ENCODE measurements at places on chromosomes 16 and 17. TPM values are rescaled to one million over a fixed set of nuclear protein-coding genes. Genes with fewer than 3 reads are reported as not detected.

DNA sequence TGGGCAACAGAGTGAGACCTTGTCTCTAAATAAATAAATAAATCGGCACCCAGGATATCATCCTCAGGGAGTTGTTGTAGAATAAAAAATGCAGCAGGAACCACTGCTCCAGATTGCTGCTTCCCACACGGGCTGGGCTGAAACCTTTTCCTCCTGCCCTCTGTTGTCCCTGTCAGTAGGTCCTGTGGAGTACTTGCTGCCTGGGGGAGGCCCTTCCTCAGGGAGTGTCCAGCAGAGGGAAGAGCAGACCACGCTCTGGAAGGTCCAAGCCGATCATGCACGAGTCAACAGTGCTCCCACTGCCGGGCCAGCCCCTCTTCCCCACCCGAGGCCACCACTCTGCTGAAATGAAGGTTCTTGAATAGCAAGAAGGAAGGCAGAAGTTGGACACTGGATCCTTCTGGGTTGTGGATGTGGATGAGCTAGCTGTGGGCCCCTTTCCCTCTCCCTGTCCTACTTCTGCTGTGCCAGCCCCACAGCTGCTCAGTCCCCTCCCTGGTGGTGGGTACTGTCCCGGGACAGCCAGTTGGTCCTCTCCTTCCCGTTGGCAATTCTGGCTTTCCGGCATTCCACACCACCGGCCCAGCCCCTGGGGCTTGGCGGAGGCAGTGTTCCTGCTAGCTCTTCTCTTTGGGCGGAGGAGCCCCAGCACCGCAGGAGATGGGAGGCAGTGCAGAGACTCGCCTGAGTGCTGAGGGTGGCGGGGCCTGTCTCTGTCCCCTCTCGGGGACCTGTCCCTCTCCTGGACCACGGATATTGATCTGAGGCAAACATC, 10.8 kb downstream of the CDK5R1 start:
- no peak for DNase-seq

Gene ZNF263
- 54.7 TPM for polyA plus RNA-seq

DNA sequence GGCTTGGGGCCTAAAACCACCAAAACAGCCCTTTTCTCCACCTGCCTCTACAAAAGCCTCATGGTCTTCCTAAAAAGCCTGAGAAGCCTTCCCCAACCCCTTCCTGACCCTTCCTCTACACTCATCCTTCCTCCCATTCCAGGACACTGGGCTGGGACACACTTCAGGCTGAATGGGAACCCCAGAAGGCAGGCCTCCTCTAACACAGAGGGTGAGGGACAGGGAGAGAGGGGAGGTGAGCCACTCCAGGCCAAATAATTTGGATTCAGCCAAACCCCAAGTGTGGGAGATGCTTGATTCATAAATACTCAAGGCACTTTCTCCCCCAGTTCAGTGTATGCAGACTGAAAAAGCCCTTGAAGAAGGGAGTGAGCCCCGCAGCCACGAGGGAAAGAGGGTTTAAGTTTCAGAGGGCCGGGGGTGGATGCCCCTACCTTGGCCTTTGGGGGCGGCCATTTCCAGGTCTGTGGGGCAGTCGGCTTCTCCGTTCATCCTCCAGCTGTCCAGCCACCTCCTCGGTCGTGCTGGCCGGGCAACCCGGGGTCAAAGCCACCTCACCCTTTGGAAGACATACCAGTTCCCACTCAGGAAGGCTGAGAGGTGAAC, 1.6 kb downstream of the UBTF start:
- DNase-seq = no peak

- no peak for DNase-seq
These were observed 20.3 kb downstream of the PITPNM3 start for GRCh38 chr17:6536053-6536452.

DNA sequence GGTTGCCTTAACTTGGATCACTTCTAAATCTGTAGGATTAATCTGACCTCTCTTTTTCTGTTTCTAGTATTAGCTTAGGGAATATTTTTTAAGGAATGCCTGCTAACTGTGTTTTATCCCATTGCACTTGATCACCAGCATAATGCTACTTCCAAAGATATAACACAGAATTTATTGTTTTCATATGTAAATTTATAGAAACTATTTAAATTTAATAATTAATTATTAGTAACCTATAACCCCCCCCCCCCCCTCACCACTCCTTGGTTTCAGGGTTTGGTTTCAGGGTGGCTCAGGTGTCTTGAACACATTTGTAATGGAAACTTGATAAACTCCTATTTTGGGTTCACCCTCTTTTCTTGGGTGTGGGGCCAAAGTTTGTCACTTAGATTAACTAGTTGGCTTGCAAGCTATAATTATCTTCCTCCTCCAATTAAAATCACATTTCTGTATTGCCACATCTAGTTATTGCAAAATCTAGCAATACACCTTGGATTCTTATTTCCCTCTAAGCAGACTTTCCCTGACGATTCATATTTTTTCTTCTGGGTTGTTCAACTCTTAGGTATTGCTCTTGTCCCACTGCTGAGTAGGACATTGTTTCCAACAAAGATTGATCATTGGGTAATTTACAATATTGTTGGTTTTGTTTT, 18.3 kb downstream of the KRT12 start:
- no peak for DNase-seq

- DNase-seq = no peak
These were observed 2.3 kb upstream of the PHF12 start for GRCh38 chr17:28953444-28954118.

Gene ENPP7
- polyA plus RNA-seq = not detected

Gene PPY
- polyA plus RNA-seq = 1.7 TPM

GRCh38 chr17:82668631-82669099, 20.4 kb upstream of the WDR45B start:
- no peak for DNase-seq

Gene C16orf96
- polyA plus RNA-seq = 0.54 TPM

- no peak for DNase-seq
These were observed 28.3 kb downstream of the ZNF276 start for GRCh38 chr16:89749637-89750036.

Gene SSTR5
- polyA plus RNA-seq = not detected

DNA sequence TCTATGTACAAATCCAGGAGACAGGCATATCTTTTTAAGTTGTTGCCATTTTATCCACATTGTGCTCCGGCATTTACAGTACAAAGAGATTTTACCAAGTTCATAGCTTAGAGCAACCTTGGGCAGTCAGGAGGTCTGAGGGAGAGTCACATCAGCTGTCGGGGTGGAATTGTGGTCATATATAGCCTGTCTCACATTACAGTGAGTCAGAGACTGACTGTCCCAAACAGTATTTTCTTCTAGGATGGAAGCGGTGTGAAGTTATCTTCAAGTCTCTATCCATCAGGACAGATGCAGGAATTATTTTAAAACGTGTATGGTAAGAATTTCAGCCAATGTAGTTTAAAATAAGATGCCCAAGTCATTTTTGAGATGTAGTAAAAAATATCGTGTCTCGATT, 53.0 kb downstream of the GPRC5B start:
- no peak for DNase-seq

Gene LRRC75A
- 5.7 TPM for polyA plus RNA-seq

DNA sequence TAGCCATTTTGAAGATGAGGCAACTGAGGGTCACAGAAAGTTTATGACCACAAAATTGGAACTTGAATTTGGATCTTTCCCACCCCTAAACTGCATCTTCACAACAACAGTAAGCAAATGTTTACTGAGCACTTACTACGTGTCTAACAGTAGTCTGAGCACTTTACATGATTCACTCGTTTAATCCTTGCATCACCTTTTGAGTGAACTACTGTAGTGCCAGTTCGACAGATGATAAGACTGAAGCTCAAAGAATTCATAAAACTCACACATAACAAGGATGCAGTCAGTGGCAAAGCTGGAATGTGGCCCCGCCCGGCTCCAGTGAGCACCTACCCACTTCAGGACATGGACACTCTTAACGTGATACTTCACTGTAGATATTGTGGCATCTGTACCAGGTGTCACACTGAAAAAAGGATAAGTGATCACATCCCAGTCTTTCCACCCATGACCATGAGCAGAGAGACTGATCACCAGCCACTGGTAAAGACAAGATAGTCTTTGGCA, 36.0 kb upstream of the HLF start:
- no peak for DNase-seq

DNA sequence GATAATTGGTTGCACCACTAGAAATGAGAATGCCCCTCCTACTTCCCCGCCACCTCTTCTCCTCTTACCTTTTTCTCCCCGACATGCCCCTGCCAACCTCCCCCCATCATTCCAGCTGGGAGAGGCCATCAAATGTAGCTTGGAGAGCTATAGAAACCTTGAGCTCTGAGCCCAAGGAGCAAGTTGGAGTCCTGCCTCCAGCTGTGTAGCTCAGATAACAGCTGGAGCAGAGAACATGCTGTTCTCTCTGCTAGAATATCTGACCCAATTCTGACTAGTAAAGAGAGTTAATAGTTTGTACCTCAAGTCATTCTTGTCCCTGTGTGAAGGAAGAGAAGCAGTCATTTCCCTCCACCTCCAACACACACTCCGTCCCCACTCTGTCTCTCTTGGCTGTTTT, 490.3 kb downstream of the MAF start:
- DNase-seq = no peak

- DNase-seq = peak; percentile 20
These were observed 41.7 kb downstream of the DNAH17 start for GRCh38 chr17:78535273-78536197.

DNA sequence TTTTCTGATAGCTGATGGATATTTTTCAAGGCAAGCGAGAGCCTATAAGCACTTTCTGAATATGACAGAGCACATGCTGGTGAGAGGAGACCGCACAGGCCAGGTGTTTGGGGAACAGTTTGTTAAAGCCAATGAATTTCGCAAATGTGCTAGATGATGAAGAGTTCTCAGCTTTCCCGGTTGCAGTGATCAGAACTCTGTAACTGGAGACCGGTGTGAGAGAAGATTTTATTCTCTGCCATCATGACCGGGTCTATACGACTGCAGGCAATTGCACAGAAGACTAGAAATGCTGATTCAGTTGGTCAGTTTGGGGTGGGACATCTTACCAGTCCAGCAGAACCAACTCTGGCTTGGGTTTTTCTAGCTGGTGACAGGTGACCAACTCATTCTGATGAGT, 25.4 kb downstream of the SMTNL2 start:
- DNase-seq = no peak

DNA sequence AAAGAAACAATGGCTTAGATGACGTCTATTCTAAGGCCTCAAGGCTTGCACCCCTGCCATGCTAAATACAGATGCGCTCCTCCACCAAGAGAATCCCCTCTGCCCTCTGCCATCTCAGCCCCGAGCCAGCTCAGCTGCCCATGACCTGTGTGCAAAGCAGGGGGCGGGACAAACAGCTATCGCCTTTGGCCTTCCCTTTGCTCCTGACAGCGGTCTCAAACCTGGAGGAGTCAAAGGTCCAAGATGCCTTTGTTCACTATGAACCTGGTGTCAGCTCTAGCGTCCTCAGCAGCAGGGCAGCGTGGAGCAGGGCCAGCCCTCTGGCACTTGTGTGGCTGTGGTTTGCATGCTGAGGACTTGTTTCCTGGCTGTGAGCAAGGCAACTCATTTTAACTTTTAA, 12.3 kb downstream of the SLX4 start:
- DNase-seq = no peak

Gene CD68
- 32.3 TPM for polyA plus RNA-seq

Gene EFCAB13
- polyA plus RNA-seq = 12.7 TPM

- DNase-seq = peak; percentile 10
These were observed 225.9 kb upstream of the PMFBP1 start for GRCh38 chr16:72397876-72398275.

Gene C17orf113
- 3.8 TPM for polyA plus RNA-seq

DNA sequence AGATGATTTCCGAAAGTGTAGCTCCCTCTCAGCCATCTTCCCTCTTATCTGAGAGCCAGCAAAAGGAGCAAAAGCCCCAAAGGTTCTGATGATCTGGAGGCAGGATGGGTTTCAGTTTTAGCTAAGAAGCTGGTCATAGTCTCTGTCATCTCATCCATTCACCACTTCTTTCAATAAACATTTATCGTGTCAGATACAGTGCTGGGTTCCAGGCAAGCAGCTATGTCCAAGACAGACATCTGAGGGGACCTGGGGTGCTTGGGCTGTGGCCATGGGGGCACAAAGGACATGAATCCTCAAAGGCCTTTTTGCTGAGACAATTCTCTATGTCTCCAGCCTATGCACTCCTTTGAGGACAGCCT, 1.0 kb upstream of the ETV4 start:
- no peak for DNase-seq

DNA sequence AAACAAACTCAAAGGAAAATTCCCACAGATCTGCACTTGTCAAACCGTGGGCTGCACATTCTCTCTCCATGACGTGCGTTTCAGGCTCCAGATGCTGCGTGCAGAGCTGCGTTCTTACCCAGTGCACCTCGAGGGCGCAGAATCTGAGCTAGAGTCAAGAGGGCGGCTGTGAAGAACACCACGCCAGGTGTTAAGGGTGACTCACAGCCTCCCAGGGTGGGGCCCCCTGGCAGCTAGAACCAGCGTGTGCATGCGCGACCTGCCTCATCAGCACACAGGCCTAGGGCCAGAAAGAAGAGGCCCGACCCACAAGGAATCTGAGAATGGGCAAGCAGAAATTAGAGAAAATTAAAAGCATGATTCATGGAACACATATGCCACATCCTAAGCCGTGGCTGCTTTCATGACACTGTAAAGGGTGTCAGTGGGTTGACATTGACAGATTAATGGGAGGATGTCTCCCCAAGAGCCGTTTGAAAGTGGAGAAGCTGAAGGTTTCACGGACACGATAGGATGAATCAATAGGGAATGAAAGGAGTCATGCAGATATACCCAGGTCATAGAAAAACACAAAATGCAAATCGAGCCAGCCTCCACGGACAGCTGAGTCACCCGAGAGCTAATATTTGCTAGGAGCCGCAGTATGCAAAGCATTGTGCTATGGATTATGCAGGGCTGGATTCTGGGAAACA, 29.0 kb downstream of the MARCHF10 start:
- no peak for DNase-seq

- no peak for DNase-seq
These were observed 36.4 kb downstream of the TXNDC11 start for GRCh38 chr16:11706180-11706742.

GRCh38 chr16:55433030-55433429, 46.0 kb upstream of the MMP2 start:
- no peak for DNase-seq

Gene ADAP2
- polyA plus RNA-seq = 5.2 TPM

Gene ABCC12
- polyA plus RNA-seq = 0.16 TPM
